ENCODE measurements at places on chromosomes 12 and 14.

DNA sequence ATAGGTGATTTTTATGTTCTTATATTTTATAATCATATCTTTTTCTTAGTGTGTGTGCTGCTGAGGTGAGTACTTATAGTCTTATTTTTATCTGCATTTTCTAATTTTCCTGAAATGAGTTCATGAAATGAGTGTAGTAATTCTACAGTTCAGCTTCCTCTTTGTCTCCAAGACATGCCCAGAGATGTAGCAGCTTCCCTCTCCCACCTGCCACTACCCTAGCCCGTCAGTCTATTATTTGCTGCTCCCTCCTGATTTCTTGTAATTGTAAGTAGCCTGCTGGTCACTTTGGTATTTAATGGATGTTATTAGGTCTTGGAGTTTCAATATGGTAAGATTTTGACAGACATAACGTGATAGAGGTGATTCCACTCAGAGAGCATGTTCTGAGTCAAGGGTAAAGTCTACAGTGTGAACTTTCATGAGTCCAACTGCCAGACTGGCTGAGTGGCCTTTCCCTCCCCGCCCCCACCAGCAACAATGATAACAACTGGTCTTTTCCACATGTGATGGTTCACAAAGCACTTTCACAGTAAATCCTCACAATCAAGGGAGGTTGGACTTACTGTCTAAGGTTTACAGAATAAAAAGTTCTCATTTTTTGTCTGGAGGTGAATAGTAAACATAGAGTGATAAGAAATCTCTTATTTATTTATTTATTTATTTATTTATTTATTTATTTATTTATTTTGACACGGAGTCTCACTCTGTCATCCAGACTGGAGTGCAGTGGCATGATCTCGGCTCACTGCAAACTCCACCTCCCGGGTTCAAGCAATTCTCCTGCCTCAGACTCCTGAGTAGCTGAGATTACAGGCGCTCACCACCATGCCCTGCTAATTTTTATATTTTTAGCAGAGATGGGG is 4.2 kb upstream of the RIPK3 start:
- no peak for DNase-seq

- no peak for DNase-seq
Measured at GRCh38 chr12:8556531-8557097, 15.9 kb upstream of the CLEC4E start.

DNA sequence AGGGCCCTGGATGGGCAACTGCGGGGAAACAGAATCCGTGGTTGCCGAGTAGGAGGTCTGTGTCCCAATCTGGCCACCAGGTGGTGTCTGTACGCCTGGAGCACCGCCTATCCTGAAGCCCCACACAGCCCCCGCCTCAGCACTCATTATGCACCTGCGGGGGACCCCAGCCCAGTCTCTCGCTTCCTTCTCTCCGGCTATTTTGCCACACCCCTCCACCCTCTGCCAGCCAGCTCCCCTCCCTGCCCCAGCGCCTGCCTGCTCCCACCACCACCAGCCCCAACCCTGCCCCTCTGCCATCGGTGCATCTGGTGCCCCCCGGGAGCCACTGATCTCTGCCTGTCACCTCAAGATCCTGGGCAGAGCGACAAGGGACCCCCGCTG is 2.2 kb upstream of the NXPH4 start:
- no peak for DNase-seq

- DNase-seq: no peak
Measured at GRCh38 chr12:109714141-109714912, 702 bp downstream of the FAM222A start.

DNA sequence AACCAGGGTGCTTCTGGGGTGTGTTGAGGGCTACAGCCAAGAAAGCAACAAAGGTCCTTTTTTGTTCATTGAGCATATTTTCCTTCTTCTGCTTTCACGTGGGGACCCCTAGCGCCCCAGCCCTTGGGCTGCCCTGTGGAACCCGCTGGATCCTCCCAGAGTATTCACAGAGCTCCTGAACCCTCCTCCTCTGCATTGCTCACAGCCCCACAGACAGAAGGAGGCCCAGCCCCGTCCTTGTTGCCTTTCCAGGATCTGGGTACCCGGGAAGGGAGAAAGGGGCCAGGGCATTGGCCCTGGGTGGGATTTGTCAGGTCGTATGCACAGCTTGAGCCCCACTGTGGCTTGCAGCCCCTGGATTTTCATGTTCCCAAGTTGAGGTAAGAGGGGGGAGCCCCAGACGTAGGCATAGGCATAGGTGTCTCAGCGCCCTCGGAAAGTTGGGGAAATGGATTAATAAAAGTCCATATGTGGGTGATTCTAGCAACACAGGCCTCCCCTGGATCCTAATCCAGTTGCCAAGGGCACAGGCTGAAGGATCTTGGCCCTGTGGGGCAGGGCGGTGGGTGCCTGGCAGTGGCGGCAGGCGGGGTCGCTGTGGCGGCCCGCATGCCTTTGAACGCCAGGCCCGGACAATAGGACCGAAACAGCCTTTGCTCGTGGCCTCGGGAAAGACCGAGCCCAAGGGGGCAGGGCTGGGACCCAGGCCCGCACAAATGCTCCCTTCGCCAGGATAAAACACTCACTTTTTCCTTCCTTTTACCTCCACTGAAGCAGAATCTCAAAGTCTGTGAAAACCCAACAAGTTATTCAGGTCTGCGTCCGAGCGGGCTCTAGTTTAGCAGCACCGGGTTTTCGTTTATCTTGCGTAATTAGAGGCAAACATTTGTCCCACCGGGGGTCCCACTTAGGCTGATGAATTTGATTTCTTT is 3.0 kb upstream of the HOXC10 start:
- DNase-seq: no peak

- DNase-seq: no peak
Measured at GRCh38 chr12:118107694-118108093, 3.9 kb upstream of the VSIG10 start.

DNA sequence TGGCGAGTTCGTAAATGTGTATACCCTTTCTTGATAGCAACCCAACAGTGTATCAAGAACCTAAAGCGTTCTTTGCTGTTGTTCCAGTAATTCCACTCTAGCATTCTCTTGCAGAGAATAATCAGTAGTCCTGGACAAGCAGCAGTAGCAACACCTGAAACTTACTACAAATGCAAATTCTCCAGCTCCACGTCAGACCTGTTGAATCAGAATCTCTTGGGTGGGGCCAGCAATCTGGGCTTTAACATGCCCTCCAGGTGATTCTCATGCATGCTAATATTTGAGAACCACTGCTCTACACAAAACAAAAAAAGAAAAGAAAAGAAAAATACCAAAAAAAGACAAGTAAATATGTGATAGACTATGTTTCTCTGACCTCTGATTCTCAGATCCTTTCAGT is 10.1 kb downstream of the PTGDR start:
- no peak for DNase-seq

DNA sequence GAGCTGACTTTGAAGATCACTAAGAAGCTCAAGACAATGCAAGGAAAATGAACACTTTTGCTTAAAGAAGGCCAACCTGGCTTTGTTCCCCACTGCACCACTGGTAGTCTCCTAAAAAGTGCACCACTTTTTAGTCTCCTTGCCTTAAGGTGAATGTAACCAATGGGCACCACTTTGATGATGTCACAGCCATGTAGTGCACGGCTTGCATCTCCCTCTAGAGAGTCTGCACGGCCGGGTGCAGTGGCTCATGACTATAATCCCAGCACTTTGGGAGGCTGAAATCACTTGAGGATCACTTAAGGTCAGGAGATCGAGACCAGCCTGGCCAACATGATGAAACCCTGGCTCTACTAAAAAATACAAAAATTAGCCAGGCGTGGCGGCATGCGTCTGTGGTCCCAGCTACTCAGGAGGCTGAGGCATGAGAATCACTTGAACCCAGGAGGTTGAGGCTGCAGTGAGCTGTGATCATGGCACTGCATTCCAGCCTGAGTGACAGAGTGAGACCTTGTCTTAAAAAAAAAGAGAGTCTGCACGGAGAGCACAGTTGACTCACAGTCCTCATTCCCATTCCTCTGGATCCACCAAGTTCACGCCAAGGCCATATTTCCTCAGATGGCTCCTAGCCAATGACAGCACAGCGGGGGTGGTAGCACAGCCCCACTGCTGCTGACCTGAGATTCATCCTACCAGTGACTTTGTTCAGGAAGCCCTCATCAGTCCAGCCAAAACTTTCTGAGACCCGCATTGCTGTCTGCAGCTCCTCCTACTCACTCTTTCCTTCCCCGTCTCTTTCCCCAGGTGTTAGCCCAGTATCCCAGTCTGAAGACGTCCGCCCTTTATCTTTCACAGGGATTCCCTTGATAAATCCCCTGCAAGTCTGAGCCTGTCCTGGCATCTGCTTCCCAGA is 16.5 kb upstream of the IFT81 start:
- peak; percentile 76 for DNase-seq

DNA sequence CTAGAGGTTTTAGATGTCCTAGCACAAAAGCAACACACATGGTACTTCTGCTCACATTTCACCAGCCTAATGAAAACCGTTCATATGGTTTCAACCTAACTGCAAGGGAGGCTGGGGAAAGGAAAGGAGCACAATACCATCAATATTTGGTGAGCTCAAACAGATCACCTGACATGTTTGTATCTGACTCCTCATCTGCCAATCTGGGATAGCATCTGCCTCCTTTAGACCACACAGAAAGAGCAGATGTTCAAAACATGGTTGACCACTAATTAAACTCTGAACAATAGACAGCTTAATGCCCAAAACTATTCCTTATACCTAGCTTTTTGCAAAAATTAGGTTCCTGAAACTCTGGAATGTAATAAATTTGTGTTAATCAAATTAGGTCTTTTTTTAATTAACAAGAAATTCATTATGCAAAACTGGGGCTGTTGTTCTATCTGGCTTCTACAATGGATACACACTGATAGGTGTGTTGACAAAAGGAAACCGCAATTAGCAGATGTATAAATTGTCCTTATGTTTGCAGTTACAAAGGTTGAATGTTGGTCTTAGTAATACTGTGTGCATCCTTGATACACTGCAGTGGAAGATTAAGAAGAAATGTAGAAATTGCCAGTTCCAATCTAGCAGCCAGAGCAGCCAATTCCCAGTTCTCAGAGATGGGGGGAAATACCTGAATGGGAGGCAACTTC is 89.3 kb downstream of the DUSP6 start:
- DNase-seq: no peak

- DNase-seq: no peak
Measured at GRCh38 chr12:85804663-85805062, 31.5 kb downstream of the RASSF9 start.

DNA sequence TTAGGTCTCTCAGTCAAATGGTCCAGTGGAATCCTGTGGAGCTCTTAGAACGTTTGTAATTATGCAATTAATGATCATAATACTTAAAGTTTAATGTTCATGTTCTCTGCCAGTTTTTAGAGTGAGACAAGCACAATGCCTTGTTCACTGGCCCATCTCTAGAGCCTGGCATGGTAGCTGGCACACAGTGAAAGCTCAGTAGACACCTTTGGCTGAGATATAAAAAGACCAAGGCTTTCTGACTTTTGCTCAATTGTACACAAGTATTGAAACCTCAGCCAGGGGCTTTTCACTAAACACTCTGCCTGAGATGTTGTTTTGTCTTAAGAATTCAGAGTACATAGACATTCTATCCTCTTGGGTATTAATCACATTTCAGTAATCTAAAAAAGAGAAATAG is 241.8 kb upstream of the ATP2B1 start:
- DNase-seq: no peak

DNA sequence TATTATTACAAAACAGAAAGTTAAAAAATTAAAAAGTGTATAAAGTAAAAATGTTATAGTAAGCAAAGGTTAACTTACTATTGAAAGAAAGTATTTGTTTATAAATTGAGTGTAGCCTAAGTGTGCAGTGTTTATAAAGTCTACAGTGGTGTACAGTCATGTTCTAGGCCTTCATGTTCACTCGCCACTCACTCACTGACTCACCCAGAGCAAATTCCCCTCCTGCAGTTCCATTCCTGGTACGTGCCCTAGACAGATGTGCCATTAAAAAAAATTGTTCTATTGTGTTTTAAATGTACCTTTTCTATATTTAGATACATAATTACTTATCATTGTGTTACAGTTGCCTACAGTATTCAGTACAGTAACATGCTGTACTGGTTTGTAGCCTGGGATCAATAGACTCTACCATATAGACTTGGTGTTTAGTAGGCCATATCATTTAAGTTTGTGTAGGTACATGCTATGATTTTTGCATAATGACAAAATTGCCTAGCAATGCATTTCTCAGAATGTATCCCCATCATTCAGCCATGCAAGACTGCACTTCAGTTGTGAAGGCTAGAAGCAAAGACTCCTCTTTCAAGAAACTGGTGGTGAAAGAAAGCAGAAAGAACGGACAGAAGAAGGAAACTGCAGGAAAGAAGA is 100.6 kb downstream of the DACT1 start:
- peak; percentile 54 for DNase-seq

DNA sequence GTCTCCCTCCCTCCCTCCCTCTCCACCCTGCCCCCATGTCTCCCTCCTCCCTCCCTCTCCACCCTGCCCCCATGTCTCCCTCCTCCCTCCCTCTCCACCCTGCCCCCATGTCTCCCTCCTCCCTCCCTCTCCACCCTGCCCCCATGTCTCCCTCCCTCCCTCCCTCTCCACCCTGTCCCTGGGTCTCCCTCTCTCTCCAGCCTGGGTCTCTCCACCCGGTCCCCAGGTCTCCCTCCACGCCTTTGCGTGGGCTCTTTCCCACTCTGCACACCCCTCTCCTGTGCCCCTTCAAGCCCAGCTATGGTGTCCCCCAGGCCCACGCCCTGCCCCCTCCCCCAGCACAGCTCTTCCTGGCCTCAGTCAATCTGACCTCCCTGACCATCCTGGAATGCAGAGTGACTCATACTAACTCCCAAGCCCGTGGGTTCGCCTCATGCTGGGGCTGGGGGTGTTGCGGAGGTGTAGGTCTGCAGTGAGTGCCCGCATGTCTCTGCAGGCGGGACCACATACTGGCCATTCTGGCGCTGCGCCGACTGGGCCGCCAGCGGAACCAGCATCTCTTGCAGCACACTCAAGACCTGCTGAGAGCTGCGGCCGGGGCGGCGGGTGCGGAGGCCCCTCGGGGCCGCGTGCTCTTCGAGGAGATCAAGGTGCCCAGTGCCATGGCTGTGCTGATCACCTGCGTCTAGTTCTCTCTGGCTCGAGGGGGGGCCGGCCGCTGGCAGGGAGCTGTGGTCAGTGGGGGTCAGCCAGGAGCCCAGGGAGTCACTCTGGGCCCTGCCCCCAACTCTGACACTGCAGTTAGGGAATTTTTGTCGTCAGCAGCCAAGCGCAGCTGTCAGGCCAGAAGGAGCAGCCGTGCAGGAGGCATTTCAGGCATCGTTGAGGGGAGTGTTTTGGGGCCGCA is 13.5 kb upstream of the TNFAIP2 start:
- no peak for DNase-seq

Data from brain pericyte (primary cell).